Lower leg skin (tissue), 4 donors: ENCODE measurements at places on chromosomes 1 and 21. TPM values are rescaled to one million over a fixed set of nuclear protein-coding genes. Genes with fewer than 3 reads are reported as not detected.
A peak's percentile ranks its signal among the peaks of the same experiment; 100 is the strongest.

DNA sequence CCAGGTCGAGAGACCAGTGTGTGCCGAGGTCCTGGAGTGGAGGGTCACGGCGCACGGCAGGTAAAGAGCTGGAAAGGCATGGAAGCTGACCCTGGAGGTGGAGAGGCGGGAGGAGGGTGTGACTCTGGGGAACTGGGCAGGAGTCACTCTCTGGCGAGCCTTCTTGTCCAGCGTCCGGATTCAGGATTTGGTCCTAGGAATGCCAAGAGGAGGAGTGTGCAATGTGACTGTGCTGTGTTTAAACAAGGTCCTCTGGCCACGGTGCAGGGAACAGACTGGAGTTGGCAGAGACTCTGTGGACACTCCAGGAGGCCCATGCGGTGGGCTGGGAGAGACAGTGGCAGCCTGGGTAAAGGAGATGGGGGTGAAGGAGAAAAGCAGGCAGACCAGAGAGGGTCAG, 64.2 kb upstream of the CASZ1 start:
- no peak for DNase-seq

- DNase-seq = no peak
Measured at GRCh38 chr21:44332383-44332782, 6.8 kb downstream of the CFAP410 start.

DNA sequence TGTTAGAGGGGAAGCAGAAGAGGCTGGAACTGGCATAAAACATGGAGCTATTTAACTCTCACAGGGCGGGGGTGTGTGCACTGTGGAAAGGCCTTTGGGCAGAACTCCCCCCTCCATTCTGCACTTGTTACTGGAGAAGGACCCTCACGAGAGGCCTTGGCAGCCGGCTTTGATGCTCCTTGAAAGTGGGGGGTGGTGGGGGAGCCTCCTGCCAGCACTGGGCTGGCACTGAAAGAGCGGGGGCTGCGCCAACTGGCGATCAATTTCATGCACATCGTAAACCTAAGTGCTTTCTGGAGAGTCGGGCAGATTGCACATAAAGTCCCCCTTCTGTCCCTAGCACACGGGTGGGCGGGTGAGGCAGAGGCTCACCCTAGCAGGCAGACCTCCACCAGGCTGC, 28.9 kb downstream of the FOXO6 start:
- no peak for DNase-seq

GRCh38 chr1:206550446-206550845, 43.1 kb downstream of the RASSF5 start:
- DNase-seq = no peak

DNA sequence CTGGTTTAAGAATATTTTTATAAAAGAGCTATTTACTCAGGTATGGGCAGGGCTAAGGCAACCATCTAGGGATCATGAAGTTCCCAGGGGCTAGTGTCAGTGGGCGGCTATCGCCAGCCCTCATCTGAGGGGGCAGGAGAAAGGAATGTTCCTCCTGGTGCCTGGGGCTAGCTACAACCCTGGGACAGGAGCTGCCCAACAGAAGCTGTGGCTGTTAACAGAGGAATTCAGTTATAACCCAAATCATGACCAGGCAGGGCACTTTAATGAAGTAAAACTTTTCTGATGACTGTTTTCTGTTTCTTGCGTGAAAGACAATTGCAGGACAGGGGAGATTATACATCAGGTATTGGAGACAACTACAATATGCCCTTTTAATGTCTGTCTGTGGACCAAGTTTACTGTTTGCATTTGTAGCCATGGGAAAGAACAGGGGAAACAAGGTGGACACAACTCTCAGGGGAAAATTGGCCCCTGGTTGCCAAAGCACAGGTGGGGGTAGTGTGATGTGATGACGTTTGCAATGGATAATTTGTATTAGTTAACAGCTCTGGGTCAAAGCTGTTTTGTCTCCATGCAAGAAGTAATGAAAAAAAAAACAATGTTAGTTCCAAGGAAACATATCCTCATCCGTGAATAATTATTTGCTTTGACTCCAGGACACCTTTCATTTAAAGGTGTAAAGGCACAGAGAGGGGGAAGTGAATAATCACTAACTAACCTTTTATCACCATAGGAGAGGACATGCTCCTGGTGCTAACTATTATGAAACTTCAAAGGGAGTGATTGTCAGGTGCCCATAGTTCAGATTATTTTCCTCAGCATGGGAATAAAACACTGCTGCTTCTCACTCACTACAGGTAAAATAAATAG, 105.2 kb downstream of the TSEN15 start:
- DNase-seq = no peak

DNA sequence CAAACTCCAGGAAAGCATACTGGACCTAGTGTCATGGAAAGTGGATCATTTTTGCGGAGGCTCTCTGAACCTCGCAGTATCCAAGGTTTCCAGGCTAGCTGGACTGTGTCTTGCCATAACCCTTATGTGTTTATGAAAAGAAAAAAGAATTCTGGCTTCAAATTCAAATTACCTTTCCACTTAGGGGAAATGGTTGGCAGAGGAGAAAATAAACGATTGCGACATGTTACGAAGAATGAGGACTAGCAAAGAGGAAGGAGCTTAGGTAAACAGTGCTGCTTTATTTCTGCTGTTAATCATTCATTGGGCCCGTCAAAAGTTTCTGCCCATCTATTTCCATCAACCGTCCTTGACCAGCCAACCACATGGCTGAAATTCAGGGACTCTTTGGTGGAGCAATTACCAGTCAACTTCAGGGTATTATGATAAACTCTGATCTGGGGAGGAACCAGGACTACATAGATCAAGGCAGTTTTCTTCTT, at the start of gene C4BPA:
Gene C4BPA (plus strand): TSS at position 342 of the 482 bp plus-strand sequence. CDS start 8,793 bp downstream, outside the sequence.
- DNase-seq = no peak

- DNase-seq = no peak
Measured at GRCh38 chr1:21007876-21008275, 168.8 kb downstream of the EIF4G3 start.

DNA sequence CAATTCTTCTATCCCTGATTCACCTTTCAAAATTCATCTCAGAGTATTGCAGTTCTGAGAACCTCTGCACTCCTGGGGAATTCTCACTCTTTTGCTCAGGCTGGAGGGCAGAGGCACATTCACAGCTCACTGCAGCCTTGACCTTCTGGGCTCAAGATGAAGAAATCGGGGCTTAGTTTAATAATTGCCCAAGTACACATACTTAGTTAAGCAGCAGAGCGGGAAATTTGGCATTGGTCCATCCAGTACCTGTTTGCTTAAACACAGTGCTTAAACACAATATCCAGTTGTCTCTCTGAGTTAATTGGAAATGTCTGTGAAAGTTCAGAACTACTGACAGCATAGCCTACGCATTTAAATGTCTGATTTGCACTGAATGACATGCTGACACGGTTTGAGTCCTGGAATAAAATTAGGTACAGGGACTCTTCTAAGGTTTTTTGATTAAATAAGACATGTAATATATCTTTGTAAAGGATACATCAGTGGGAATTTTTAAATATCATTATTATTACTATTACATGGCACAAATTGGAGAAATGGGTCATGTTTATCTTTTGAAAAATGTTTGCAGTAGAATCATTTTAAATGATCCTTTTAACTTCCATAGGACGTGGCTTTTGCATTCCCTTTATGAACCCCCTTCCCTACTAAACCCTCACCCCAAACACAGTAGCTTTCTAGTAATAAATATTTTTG, 337.4 kb downstream of the SRGAP2C start:
- DNase-seq = no peak

DNA sequence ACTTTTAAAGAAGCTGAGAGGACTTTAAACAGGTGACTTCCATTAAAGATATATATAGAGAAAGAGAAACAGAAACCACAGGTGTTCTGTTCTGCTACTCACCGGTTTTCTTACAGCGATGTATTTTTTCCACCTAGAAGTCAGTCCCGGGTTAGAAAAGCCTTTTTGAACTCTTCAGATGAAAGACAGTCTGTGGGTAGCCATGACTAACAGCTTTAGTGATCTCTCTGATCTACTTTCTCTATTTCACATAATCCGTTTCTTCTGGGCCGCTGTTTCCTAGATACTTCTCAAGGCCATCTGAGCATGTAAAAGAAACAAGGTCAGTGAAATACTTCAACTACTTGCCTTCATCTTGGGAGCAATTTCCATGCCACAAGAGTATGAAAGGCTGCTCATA, 25.1 kb downstream of the WDR64 start:
- no peak for DNase-seq

DNA sequence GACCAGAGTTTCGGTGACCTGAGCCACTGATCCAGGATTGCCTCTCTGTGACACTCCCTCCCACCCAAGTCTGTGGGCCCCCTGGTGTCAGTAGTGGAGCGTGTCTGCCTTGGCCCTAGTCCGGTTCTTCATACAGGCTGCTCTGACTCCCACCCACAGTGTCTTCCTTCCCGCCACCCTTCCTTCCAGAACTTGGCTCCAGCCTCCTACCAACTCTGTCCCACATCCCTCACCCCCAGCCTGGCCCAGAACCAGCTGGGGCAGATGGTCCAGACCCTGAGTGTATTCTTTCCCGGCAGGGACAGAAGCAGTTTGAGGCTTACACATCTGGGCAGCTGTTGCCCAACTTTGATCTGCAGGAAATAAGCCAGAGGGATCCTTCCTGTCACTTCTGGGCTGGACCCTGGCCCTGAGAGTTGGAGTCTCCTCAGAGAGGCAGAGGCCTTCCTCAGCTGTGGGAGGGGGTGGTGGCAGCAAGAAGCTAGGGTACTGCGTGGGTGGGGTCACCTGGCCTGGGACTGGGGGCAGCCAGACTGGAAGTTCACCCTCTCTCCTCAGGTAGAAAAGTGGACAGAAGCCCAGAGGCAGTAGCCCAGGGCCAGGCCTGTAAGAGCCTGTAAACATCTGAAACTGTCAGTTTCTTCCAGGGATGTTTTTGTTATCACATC, 43.1 kb upstream of the EPS8L3 start:
- DNase-seq = peak; percentile 75

GRCh38 chr1:99465176-99465900, 180.6 kb upstream of the PALMD start:
- DNase-seq = no peak

LCE1C gene
- total RNA-seq = 2,401 TPM

CFH gene
- total RNA-seq = 63.0 TPM
